ENCODE measurements at places on chromosomes 2 and 18.

- DNase-seq, result no peak
Observed at GRCh38 chr2:26609839-26610277, 31.3 kb downstream of the CIB4 start.

DNA sequence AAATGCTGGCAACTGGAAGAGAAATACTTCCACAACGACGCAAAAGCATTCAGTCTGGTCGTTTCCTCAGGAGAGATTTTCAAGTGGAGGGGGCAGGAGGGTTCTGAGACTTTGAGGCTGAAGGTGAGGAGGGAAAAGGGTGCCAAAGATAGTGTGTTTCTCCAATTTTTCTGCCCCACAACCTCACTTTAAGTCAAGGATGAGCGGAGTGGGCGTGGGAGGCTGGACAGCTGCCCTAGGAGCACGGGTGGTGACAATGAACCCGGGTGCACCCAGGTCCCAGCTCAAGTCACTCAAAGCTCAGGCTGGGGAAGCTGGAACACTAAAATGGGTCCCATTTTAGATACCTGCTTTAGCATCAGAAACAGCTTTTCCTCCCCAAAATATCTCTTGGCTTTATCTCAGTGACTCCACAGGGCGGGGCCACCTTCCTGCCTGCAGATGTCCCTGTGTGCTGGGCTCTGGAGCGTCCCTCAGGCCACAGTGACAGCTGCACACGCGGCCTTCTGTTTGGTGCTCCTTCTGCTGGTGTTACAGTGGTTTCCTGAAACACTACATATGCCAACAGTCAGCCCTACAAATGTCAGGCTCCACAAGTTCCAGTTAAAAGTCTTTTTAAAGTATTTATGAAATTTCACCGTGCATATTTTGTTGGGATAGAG is 1.4 kb upstream of the MBP start:
- no peak for DNase-seq

- no peak for DNase-seq
Observed at GRCh38 chr2:215404348-215405012, 31.4 kb downstream of the FN1 start.

GRCh38 chr18:40120356-40120755 is 1834.7 kb upstream of the PIK3C3 start:
- no peak for DNase-seq

- no peak for DNase-seq
Observed at GRCh38 chr18:49646873-49647272, 85.0 kb downstream of the LIPG start.

DNA sequence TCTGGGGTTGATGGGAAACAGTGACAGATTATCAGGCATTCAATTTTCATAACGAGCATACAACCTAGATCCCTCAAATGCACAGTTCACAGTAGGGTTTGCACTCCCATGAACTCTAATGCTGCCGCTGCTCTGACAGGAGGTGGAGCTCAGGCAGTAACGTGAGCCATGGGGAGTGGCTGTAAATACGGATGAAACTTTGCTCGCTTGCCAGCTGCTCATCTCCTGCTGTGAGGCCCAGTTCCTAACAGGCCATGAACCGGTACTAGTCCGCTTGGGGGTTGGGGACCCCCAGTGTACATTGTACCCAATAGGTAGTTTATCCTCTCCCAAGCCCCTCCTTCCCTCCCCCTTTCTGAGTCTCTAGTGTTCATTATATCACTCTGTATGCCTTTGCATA is 94.6 kb downstream of the PTH2R start:
- no peak for DNase-seq

- DNase-seq, result no peak
Observed at GRCh38 chr2:224722770-224723169, 6.6 kb upstream of the CCDC195 start.

GRCh38 chr2:227597998-227598397 is 695 bp upstream of the SCYGR2 start:
- no peak for DNase-seq

- no peak for DNase-seq
Observed at GRCh38 chr18:12468445-12468844, 60.7 kb downstream of the PRELID3A start.

GRCh38 chr2:177064422-177064821 is 148.2 kb upstream of the HNRNPA3 start:
- DNase-seq, result no peak

DNA sequence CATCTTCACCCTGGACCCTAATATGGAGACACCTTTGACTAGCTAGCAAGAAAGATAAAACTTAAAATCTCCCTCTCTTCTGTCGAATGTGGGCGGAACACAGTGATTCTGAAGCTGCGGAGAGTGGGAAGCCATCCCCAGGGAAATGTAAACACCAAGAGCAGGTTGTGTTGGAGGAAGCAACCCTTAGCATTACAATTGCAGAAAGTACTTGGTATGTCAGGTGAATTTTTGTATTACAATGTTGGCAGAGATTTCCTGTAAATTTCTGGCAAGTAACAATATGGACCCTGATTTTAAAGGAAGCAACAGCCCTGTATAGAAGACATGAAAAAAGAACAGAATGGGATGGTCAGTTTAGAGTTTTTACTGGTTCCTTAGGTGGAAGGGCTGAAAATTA is 35.8 kb downstream of the TSN start:
- no peak for DNase-seq

GRCh38 chr2:146734821-146735190 is 1110.0 kb upstream of the ACVR2A start:
- DNase-seq, result no peak

- no peak for DNase-seq
Observed at GRCh38 chr2:67532387-67532786, 135.3 kb downstream of the ETAA1 start.

DNA sequence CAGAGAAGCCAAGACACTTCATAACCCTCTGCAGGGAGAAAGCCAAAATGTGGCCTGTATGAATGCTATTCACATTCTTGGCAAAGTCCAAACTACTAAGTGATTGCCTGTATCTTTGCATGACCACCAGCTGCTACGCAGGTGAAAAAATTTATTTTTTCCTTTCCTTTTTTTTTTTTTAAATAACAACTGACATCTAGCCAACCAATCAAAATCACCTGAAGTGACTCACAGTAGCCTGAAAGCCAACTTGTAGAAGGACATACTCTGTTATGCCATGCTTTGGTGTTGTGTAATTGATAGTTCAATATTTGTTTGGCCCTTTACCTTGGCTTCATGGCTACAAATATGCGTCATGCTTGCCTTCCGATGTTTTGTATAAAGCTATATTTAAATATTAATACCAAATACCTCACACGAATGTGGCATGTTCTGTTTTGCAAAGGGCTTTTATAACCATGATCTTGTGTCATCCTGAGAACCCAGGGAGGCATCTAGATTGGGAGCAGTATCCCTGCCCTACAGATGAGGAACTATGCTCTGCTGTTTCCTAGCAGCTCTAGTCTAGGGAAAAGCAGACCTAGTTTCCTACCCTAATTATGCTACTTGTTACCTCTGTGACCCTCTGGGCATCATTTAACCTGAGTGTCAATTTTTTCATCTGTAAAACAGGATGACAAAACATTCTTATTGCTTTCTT is 102.1 kb downstream of the MYOM1 start:
- DNase-seq, result no peak

DNA sequence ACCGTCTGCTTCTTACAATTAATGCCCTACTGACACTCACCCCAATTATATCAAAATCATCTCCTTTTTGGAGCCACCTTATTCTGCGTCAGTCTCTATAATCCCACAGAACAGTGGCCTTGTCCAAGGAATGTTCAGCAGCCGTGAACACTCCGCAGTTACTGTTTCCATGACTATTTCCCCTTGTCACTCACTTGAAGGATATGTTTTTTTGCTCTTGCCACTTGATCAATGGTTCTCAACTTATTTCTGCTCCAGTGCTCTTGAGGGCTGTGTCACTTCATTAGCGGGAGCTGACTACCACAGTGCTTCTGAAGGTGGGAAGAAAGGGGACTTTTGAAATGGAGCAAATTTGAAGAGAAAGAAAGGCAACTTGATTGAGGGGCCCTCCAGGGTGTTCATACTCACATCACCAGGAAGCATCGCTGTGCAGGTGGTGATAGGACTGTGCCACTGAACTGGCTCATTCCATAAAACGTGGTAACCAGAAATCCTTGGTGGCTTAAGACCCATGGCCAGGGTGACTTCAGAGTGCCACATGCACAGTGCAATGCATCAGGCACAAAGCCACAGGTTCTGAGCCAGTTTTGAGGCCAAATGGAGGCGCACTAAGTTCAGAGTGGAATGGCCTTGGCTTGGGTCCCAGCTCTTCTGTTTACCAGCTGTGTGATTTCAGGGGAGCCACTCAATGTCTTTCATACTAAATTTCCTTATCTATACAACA is 320.6 kb upstream of the RAB12 start:
- DNase-seq, result no peak

GRCh38 chr2:207770602-207771404 is 1.1 kb upstream of the FZD5 start:
- DNase-seq, result no peak

Measured in AG04449 (cell line).